ENCODE measurements at places on chromosomes 11 and 22.

- no peak for DNase-seq
These were observed at the start of gene CARNS1 for GRCh38 chr11:67415501-67416304. CARNS1 (plus strand) TSS chr11:67415678; CDS start chr11:67416200, 522 bp downstream.

DNA sequence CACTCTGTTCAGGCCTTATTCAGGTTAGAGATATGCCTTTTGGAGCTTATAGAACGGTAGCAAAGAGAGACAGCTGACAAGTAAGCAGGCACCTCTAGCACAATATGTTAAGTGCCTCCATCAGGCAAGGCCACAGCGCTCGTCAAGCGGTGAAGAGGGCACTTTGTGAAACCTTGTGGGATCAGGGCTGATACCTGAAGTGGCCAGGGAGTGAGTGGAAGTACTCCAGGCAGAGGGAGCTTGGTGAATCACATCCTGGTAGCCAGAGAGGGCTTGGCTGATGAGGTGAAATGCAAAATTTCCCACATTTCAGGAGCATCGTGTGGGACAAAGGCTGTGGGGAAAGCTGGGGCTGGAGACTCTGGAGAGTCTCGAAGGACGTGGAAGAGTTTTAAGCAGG lies 87.4 kb downstream of the PKNOX2 start:
- DNase-seq = no peak

- no peak for DNase-seq
These were observed 3.1 kb upstream of the APOBEC3D start for GRCh38 chr22:39017596-39018365.

GRCh38 chr11:117722082-117722481 lies 74.9 kb downstream of the DSCAML1 start:
- DNase-seq = no peak

- DNase-seq = no peak
These were observed 96.5 kb upstream of the NCAM1 start for GRCh38 chr11:112864672-112865071.

DNA sequence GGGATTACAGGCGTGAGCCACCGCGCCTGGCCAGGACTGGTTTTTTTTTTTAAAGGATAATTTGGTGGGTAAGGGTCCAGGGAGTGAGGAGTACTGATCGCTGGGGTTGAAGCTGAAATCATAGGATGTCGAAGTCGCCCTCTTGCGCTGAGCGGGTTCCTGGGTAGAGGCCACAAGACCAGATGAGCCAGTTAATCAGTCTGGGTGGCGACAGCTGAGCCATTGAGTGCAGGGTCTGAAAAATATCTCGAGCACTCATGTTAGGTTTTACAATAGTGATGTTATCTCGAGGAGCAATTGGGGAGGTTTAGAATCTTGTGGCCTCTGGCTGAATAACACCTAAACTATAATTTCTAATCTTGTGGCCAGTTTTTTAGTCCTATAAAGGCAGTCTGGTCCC lies 7.8 kb downstream of the APOL5 start:
- DNase-seq = no peak

GRCh38 chr11:76184551-76184993 lies 21.7 kb downstream of the WNT11 start:
- DNase-seq = peak; percentile 12

DNA sequence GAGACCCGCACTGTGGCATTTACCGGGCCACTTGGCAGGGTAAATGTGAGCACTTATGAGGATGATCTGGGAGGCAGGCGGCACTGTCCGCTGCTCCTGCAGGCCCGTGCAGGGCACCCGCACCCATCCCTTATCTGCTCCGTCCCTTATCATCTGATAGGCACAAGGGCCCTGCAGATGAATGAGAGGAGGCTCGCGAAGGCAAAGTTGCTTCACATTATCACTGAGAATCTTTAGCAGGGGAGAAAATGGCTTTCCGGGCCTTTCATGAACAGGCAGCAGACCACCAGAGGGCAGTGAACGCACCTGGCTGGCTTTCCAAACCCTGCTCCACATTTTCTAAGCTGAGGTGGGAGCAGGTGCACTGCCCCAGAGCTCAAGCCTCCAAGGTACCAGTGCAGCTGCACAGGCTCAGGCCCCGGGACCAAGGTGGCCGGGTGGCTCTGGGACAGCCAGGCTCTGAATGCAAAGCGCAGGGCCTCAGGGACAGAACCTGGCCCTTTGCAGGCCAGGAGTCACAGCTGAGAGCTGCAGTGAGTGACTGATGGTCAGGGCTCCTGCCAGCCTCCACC lies 165.6 kb downstream of the SHANK2 start:
- peak; percentile 10 for DNase-seq

- DNase-seq = no peak
These were observed 1.4 kb downstream of the GAL3ST1 start for GRCh38 chr22:30572840-30573593.

DNA sequence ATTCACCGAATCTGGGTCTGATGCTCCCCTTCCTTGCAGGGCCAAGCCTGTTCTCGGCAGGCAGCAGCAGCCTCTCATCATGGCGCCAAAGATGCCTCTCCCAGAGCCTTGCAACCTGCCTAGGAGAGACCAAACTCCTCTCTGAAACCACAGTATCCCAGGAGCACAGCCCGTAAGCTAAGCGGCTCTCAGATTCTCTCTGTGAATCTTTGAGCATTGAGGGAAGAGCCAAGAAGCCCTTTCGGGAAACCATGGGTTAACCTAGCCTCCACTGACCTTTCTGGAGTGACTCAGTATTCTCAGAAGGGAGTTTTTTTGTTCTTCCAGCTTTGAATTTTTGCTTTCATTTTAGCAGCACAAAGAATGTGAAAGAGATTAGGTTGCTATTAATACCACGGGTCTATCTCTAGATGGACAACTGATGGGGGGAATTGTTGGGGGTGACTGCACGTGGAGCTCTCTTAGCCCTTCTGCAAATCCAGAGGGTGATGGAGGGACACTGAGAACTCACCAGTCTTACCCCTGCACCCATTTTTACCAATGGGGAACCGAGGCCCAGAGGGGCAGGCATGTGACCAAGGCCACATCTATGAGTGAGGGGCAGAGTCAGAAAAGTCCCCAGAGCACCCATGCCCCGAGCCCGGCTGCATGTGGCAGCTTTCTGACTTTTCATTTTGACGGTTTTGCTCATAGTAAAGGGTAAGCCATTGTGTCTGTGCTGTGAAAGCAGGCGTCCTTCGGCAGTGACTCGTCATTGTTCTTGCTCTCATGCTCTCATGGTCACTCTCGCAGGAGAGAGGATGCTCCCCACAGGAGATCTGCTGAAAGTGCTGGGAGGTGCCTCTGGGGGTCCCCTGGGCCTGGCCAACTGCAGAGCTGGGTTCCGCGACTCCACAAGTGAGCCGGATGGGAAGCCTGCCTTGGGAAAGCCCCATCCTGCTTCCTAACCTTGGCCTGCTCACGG lies 36.0 kb downstream of the IRAG1 start:
- peak; percentile 91 for DNase-seq

- DNase-seq = no peak
These were observed 1.5 kb downstream of the GALNT18 start for GRCh38 chr11:11620173-11620920.

GRCh38 chr11:128328955-128329551 lies 258.3 kb downstream of the ETS1 start:
- DNase-seq = no peak

DNA sequence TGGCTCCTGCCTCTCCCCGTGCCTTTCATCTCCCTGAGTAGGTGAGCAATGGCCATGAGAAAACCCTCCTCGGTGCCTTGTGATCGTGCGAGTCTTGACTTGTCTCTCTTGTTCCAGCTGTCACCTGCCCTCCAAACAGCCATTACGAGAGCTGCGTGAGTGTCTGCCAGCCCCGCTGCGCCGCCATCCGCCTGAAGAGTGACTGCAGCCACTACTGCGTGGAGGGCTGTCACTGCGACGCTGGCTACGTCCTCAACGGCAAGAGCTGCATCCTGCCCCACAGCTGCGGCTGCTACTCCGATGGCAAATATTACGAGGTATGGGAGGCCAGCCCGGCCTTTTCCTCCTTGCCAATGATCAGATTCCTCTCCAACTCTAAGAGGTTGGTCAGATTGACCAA lies 51.7 kb downstream of the TECTA start:
- no peak for DNase-seq

GRCh38 chr11:441418-442274 lies at the start of gene ANO9:
ANO9 (minus strand) TSS chr11:442011; CDS start chr11:441926, 85 bp downstream.
- no peak for DNase-seq

DNA sequence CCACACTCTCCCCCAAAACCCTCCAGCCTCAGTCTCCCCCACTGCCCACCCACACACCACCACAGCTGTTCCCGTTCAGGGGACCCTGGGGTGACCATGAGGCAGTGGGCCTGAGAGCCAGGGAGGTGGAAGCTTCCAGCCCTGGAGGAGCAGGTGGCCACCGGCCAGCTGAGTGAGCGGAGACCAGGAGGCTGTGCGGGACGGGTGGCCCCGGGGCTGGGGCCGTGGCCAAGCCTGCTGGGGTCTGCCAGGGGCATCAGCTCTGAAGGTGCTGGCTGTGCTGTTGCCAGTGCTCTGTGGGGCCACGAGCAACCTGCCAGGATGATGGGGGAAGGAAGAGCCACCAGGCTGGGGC lies 26.0 kb downstream of the OSBPL5 start:
- no peak for DNase-seq

- peak; percentile 73 for DNase-seq
These were observed 56.6 kb upstream of the LIN7C start for GRCh38 chr11:27563201-27563600.

DNA sequence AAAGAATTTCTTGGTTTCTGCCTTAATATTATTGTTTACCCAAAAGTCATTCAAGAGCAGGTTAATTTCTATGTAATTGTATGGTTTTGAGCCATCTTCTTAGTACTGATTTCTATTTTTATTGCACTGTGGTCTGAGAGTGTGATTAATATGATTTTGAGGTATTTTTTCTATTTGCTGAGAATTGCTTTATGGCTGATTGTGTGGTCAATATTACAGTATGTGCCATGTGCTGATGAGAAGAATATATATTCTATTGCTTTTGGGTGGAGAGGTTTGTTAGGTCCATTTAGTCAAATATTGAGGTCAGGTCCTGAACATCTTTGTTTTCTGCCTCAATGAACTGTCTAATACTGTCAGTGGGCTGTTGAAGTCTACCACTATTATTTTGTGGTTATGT lies 20.7 kb upstream of the RAB38 start:
- DNase-seq = no peak

- DNase-seq = no peak
These were observed 56.2 kb downstream of the OTOG start for GRCh38 chr11:17603056-17603825.

GRCh38 chr11:75035256-75035655 lies 46.5 kb downstream of the NEU3 start:
- DNase-seq = no peak

GRCh38 chr11:20055312-20055711 lies 105.0 kb downstream of the DBX1 start:
- no peak for DNase-seq

DNA sequence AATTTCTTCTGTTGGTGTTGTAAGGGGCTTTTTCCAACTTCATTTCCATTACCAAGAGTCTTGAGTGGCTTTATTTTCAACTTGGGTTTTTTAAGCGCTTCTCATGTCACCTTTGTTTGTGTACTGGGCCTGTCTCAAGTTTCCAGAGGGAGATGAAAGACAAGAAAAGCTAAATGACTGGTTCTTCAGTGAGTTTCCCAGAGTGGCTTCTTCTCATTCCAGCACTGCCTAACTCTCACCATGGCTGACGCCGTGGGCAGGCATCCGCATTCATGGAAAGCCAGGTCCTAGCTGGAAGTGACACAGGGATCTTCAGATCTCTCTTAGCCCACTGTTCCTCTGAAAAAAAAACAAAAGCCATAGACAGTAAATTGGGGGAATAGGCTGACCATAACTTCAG lies 28.6 kb downstream of the MARK2 start:
- no peak for DNase-seq

DNA sequence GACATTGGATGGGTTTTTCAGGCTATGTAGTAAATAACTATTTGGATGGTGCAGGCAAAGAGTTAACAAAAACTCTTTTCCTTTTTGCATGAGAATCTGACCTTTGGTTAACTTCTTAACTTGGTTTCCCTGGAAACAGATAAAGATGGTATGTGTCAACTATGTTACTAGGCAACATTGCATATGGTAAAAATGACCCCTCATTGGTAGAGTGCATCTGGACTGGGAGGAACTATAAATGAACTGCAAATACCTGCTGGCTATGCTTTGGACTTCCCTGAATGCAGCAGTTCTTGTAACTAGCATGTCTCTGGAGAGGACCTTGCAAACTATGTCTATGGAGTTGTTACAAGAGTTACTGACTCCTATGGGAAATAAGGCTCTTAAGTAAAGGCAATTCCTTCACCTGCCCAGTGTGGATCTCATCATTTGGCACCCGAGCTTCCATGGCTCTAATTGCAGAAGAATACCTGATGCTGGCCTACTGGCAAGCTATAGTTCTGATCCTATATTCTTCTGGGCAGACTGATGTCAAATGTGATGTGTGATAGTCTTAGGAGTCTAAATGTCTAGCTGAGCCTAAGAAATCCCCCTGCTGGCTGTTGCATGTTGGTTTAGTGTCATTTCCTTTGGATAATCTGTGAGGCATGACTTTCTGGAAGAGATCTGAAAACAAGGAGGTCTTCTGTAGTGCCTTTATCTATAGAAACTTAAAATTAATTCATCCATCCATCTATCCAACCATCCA lies 126.7 kb upstream of the MTMR2 start:
- DNase-seq = peak; percentile 85

GRCh38 chr22:45518580-45518991 lies 15.9 kb downstream of the FBLN1 start:
- DNase-seq = no peak

GRCh38 chr11:10824888-10825287 lies 16.2 kb upstream of the EIF4G2 start:
- no peak for DNase-seq

GRCh38 chr11:15805726-15806125 lies 550.6 kb downstream of the SOX6 start:
- no peak for DNase-seq

- DNase-seq = no peak
These were observed 68.0 kb upstream of the OPCML start for GRCh38 chr11:133600306-133600705.

DNA sequence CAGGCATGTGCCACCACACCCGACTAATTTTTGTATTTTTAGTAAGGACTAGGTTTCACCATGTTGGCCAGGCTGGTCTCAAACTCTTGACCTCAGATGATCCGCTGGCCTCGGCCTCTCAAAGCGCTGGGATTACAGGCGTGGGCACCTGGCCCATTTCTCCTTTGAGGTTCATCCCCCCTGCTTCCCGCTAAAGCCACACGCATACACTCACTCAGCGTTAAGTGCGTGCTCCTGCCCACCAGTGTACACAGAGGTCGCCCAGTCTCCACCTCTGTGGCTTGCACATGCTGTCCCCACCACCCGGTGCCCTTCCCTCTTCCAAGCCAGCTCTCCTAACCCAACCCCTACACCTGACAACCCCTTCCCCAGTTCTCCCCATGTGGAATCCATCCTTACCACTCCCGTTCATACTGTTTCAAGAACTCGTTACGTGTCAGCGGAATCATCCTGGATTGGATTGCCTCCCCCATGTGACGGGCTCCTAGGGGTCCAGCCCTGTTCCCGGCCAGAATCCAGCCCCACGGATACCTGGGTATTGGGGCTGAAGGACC lies 15.7 kb upstream of the CYTH4 start:
- DNase-seq = no peak

DNA sequence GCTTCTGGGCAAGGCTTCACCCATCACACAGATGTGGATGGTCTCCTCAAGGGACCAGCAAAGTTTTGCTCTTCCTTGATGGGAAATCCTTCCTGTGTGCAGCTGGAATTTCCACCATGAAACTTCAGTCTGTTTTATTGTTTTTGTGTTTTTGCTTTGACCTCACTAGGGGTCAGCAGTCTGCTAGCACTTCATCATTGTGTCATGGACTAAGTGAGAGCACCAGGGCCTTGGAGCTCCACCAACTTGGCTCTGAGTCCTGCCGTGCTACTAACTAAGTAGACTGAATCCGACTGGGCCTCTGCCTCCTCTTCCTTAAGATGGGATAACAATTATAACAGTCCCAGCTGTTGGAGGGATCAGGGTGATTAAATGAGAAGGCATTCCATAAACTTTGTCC lies 305.8 kb upstream of the NCAM1 start:
- DNase-seq = peak; percentile 74

All from iris pigment epithelial cell (primary cell).